ENCODE measurements at places on chromosomes 13 and 19.

- no peak for DNase-seq
These were observed 1.3 kb downstream of the FIZ1 start for GRCh38 chr19:55598034-55598433.

GRCh38 chr19:14770944-14771839 lies 7.2 kb downstream of the ADGRE2 start:
- DNase-seq, result no peak

DNA sequence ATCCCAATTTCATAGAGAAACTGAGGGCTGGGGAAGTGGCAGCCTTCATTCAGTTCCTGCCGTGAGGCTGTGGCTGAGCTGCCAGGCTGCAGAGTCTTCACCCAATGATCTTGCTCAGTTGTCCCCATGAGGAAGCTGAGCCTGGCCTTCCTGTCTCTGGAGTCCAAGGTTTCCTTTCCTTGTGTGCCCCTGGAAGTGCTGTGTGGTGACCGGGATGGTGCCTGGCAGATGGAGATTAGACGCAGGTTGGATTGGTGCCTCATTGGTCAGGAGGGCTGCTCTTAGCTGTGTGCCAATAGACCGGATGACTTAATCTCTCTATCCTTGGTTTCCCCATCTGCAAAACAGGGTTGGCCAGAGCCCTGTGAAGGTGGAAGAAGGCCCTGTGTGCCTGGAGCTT lies 24.6 kb downstream of the DNM2 start:
- no peak for DNase-seq

GRCh38 chr13:103573446-103573845 lies 507.2 kb upstream of the SLC10A2 start:
- no peak for DNase-seq

DNA sequence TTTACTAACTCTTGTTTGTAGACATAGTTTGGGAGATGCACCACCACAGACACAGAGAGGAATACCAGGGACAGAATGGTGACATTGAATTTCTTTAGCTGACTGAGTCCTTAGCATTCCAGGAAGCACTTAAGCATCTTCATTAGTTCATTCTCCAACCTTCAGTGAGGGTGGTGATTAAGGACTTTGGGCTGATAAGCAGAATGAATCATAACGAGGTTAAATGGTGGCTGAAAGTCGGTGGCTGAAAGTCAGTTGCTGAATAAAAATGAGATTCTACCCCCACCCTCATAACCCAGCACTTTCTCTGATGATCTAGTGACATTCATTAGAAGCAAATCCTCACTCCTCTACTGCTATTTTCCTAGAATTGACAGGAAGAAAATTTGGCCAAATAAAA lies 10.6 kb downstream of the PCDH8 start:
- DNase-seq, result no peak

- no peak for DNase-seq
These were observed 536 bp downstream of the FAM32A start for GRCh38 chr19:16185768-16186123.

DNA sequence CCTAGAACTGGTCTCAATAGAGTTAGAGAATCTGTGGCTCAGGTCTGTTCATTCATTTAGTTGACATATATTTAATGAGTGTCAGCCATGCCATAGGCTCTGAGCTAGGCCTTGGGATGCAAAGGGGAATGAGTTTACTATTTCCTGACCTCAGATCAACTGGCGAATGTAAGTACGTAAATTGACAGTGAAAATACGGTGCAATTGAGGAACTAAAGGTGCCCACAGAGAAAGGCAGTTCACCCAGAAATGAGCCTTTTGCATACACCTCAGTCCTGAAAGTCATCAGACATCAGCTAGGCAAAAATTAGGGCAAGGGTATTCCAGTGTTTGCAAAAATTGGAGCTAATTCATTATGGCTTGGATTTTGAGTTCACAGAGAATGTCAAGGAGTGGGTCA lies 20.6 kb upstream of the UPF3A start:
- DNase-seq, result no peak

GRCh38 chr19:45972947-45973540 lies 621 bp downstream of the NOVA2 start:
- no peak for DNase-seq

DNA sequence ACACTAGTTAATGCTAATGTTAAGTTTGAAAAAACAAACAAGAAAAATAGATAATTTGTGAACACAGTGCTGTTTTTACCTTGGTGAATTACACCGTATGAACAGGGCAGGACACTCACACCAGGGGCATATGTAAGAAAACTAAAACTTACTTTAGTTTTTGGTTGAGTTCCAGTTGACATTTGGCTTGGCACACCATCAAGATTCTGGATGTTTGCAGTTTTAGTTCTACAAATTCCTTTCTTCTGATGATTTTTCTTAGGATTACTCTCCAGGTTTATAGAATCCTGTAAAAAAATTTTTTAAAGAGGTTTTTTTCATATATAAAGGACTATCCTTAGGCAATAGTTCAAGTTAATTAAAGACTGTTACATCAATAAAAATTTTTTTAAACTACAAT lies 238.5 kb upstream of the STARD13 start:
- no peak for DNase-seq

DNA sequence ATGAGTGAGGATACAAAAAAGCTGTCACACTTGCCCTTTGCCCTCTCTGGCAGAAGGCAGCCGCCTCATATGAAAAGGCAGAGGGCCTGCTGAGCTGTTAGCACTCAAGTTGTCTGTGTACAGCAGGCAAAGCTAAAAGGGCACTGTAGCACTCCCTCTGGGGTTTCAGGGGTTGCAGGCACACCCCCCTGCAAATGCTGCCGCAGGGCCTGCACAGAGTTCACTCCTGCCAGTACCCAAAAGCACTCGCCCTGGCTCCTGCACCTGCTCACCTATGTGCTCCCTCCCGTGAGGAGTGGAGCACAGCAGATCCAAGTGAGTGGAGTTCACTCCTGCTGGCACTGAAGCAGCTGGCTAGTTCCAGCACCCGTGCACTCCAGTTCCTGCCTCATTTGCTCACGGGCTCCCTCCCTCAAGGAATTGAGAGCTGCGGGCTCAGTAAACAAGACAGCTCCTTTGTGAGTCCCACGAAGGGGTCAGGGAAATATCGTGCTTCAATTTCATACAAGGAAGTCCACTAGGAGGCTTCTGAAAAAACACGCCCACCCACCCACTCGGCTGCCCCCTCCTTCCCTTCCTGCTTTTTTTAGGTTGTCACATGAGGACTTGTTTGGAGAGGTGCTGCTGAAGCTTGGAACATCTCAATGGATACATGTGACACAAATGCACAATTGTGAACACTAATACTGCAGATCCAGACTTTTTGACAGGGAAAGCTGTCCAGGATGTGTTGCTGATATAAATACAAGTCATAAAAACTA lies 9.9 kb upstream of the RCBTB2 start:
- DNase-seq, result peak; percentile 64

DNA sequence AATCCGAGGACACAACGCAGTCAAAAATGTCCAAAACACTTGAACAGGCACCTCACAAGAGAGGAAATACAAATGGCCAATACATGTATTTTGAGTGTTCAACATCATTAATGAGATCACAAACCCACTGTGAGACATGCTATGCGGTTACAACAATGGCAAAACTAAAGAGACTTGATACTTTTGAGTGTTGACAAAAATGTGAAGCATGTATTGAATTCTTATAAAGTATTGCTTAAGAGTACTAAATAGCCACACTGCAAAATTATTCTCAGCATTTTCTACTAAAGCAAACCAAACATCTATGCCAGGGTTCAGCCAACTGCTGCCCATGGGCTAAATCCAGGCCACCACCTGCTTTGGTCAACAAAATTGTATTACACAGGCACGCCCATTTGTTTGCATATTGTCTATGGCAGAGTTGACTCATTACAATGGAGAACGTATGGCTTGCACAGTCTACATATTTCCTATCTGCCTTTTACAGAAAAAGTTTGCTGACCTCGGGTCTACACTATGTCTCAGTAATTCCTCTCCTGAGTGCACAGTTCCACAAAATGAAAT lies 135.3 kb downstream of the B3GLCT start:
- DNase-seq, result no peak

GRCh38 chr13:112931028-112931934 lies 37.7 kb upstream of the MCF2L start:
- no peak for DNase-seq

DNA sequence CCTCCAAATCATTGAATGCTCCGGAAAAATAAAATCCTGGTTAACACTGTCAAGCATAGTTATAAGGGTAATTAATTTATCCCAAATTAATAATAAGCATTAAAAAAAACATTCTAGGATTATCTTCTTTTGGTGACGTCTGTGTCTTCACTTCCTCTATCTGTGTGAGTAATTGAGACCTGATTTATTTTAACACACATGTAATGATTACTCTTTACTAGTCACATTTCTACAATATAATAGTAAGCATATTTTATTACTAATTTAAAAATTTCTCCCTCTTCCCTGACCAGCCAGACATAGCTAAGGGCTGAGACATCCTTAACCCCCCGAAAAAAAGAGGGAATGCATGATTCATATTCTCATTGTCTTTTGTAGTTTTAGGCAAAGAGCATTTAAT lies 2.3 kb downstream of the FNDC3A start:
- no peak for DNase-seq

- no peak for DNase-seq
These were observed 7.1 kb downstream of the COMMD6 start for GRCh38 chr13:75530549-75530961.

DNA sequence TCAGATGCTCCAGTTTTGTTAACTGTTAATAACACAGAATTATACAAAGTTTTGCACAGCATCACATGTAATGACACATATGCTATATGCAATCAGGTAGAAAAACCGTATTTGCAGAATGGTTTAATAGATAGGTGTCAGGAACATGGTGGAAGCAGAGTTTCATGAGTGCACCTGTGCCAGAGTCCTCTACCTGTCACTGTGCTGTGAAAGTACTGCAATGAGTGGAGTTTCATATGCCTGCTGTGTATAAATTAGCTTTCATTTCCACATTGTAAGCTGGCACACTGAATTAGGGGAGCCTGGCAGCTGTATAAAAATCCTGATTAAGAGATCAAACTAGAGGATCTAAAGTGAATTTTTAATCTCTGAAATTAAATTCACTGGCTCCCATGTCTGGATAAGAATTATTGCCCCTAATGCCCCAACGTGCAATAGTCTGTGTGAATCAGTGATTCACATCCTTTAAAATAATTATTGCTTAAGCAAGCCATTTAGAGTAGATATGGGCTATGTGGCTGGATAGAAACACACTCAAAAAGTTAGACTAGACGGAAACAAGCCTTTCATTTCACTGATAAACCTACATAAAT lies 8.5 kb upstream of the EEF1AKMT1 start:
- DNase-seq, result no peak

GRCh38 chr13:49821216-49822009 lies 28.9 kb upstream of the KPNA3 start:
- no peak for DNase-seq

- DNase-seq, result peak; percentile 35
These were observed 13.2 kb upstream of the LATS2 start for GRCh38 chr13:21074546-21074945.

GRCh38 chr19:8252922-8253589 lies 43.9 kb downstream of the CERS4 start:
- DNase-seq, result peak; percentile 87

- DNase-seq, result no peak
These were observed 190.9 kb upstream of the RNF113B start for GRCh38 chr13:98368019-98368418.

DNA sequence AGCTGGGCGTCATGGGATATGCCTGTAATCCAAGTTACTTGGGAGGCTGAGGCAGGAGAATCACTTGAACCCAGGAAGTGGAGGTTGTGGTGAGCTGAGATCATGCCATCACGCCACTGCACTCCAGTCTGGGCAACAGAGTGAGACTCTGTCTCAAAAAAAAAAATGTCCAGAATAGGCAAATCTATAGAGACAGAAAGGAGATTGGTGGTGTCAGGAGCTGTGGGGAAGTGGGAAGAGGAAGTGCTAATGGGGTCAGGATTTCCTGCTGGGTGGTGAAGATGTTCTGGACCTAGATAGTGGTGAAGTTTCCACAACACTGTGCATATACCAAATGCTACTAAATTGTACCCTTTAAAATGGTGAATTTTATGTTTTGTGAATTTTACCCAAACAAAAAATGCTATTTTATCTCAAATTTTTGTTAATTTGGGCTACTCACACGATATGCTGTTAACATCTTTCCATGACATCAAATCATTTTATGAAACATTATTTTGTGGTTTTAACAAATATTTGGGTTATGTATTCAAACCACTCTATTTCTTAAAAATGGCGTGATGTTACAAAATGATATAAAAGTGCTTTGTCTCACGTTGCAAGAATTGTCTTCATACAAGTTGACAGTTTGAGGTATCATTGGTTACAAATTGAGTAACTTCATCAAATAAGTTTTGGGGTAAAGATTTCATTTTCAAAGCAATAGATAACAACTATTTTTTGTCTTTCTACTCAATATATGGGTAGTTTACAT lies 7.4 kb upstream of the CYP4F3 start:
- peak; percentile 33 for DNase-seq

- no peak for DNase-seq
These were observed 60.9 kb downstream of the PEX11G start for GRCh38 chr19:7427944-7428343.

- no peak for DNase-seq
These were observed 727.6 kb upstream of the ARGLU1 start for GRCh38 chr13:107295416-107296140.

DNA sequence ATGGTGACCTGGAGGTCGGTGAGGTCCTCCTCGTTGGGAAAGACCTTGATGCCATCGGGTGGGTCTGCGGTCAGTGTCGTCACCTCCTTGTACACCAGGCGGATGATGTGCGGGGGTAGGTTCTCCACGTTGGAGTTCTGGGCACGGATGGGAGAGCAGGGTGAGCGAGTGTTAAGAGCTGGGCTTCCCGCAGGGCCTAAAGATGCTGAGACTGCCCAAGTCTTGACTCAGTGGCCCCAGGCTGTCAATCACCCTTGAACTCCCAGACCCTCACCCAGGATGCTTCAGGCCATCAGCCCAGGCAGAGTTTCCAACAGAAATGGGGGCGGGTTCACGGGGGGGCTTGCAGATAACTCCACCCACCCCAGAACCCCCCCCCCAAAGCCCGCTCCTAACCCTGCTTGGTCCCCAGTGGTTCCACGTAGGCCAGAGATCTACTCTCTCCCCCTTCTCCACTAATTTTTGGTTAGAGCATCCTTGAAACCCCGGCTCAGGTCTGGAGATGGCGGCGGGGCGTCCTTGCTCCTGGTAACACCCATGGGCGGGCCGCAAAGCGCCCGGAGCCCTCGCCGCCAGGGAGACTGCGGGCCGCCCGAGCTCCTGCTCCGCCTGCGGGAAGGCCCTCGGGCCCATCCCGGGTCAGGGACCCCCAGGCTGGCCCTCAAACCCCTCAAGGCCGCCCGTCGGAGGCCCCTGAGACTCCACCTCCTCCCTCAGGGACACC lies 600 bp downstream of the UBE2S start:
- no peak for DNase-seq

DNA sequence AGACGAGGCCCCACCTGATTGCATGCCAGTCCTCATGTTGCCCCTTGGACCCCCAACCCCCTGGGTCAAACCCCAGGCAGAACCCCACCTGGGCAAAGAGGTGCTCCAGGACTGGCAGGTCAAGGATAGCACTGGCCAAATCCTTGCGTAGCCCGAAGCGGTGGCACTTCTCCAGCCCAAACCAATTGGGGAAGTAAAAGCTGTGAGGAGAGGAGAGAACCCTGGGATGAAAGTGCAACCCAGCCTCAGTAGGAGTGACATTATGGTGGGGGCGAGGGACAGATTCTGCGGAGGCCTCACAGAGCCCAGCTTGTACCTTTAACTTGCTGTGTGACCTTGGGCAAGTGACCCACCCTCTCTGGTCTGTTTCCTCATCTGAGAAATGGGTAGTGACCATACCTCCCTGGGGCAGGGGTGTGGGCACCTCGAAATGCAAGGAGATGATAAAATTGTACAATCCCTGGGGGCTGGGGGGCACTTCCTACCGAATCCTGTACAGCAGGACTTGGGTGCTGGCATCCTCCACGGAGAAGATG lies 4.4 kb downstream of the JAK3 start:
- no peak for DNase-seq

All from Ammon's horn (tissue), 1 donor.